H9 (cell line): ENCODE measurements at places on chromosomes 12 and 14.

DNA sequence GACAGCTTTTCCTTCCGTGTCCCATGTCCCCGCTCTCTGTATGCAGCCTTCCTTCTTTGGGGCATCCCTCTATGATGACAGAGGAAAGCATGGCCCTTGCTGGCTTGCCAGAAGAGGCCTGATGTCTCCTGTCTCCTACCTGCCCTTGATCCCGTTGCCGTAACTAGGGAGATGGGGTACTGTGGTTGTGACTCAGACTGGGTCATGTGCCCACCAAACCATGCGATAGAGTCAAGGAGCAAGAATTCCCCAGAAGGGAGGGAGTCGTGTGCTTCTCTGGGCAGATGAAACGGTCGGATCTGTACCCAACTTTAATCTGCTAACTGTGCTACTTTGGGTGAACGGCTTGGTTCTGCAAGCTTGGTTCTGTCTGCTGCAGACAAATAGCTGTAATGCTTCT, 99.1 kb upstream of the DYNC1H1 start:
- no peaks in the 10 kb centered on the region for H3K36me3 ChIP-seq
- H3K27me3 ChIP-seq: no peaks in the 10 kb centered on the region
- no peak overlapping the region for H3K27ac ChIP-seq

DNA sequence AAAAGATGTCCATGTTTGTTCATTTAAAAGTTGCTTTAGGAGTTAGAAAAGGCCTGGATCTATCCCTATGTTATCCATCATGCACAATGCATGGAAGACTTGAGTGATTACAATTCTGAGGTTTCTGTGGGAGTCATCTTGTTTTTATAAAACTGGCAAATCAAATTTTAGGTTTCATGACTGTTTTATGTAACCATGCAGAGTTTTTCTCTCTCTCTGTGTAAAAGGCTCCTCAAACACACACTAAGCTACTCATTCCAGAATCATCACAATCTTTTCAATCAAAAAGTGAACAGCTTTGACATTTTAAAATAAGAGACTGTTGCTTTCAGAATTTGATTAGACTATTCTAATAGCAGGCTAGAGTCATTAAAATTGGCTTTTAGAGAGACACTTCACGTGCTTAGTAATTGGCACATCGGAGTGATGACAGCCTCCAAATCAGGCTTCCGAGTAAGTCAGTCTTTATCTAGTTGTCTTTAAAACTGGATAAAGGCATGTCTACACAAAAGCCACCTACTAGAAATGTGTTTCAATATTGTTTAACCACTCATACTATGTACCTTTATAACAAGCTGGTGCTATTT, 31.9 kb downstream of the PRICKLE1 start:
- peaks cover 5% of the 10 kb centered on the region for H3K36me3 ChIP-seq
- peaks cover 3% of the 10 kb centered on the region; the same call in 1 of the 2 replicates for H3K4me1 ChIP-seq
- H3K27ac ChIP-seq: no peak overlapping the region
- no peak overlapping the region for H3K4me3 ChIP-seq

DNA sequence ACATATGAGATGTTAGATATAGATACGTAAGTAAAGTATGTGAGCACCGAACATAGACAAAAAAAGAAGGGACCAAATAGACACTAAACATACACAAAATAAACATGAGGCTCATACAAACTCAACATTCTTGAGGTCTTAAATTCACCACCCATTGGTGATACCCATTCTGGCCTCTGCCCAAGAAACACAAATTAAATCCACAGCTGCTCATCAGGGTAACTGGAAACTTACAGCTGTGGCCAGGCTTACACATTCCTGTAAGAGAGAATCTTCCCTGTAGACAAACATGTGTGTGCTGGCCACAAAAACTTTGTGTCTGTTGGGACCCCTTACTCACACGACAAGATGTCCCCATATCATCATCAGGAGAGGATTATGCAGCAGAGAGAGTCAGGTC, 22.4 kb downstream of the MAGOHB start:
- no peak overlapping the region for H3K27ac ChIP-seq
- H3K36me3 ChIP-seq: peaks cover 8% of the 10 kb centered on the region
- no peaks in the 10 kb centered on the region for H3K27me3 ChIP-seq
- H3K4me3 ChIP-seq: no peak overlapping the region
- no peak for DNase-seq

DNA sequence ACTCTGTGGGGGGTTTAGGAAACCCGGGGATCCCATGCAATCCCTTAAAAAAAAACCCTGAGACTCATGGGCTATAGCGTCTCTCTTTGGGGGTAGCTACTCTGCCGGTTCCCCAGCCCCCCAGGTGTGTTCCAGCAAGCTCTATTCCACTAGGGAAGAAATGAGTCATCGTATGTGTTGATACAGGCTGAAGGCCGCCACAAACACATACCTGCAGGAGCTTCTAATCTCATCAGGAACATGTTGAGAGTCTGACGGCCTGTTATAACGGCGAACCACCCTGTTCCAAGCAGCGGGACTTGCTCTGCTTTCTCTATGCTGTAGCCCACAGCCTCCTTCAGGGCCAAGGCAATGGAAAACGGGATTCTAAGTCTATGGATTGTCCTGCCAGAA, 977 bp upstream of the KRT5 start:
- no peaks in the 10 kb centered on the region for H3K36me3 ChIP-seq
- H3K27ac ChIP-seq: no peak overlapping the region
- no peaks in the 10 kb centered on the region for H3K4me1 ChIP-seq
- no peaks in the 10 kb centered on the region for H3K27me3 ChIP-seq
- H3K4me3 ChIP-seq: no peak overlapping the region

- peaks cover 6% of the 10 kb centered on the region for H3K4me1 ChIP-seq
- no peaks in the 10 kb centered on the region for H3K27me3 ChIP-seq
- H3K4me3 ChIP-seq: no peak overlapping the region
- H3K27ac ChIP-seq: no peak overlapping the region
- no peak for DNase-seq
- H3K36me3 ChIP-seq: no peaks in the 10 kb centered on the region
Observed at GRCh38 chr14:96231526-96232130, 24.4 kb upstream of the BDKRB1 start.
